ENCODE measurements at places on chromosomes 2 and 18.

GRCh38 chr2:14336759-14337382 is 295.6 kb upstream of the LRATD1 start:
- no peak for DNase-seq

GRCh38 chr18:10791169-10791831 is 265.5 kb downstream of the NAPG start:
- no peak for DNase-seq

DNA sequence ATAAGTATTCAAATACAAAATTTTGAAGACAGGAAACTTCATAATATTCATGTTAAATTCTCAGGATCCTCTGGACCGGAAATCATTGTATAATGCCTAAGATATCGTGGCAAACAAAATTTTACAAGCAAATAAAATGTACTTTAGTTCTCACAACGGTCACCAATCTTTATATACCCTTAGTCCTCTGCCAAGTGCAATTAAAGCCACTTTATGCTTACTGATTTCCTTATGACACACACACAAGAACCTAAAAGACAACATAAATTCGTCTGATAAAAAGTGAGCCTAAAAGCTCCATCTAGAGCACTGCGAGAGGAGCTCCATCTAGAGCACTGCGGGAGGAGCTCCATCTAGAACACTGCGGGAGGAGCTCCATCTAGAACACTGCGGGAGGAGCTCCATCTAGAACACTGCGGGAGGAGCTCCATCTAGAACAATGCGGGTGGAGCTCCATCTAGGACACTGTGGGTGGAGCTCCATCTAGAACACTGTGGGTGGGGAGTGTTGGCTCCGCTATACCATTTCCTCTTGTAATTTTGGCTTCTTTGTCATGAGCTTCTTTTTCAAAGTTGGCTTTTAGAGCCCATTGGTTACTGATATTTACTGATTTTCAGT is 15.9 kb downstream of the ATP8B1 start:
- no peak for DNase-seq

DNA sequence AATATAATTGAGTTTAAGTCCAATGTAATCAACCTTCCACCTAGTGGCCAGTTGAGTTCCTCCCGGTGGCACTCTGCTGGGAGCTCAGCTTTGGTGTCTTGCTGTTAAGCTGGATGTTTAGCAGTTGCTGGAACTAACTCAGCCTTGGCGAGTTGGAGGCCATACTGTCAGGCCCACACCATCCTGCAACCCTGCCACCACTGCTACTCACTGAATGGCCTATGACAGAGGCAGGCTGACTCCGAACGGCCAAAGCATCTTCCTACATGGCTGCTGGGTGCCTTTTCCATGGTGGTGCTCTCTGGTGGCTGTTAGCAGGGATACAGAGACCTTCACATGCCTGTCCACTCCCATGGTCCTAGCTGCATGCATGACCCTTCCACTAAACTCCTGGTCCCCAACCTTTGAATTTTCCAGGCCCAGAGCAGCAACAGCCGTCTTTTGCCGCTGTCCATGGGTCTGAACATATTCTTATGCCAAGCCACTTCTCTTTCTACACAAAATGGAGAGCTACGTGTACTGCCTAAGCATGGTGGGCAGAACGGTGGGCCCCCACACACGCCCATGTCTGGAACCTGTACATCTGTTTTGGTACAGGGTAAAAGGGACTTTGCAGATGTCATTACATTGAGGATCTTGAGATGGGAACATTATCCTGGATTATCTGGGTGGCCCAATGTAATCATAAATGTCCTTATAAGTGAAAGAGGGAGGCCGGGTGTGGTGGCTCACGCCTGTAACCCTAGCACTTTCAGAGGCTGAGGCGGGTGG is 15.0 kb upstream of the TRAF3IP1 start:
- DNase-seq = no peak

GRCh38 chr18:73881396-73881917 is 266.2 kb downstream of the FBXO15 start:
- no peak for DNase-seq

- no peak for DNase-seq
Observed at GRCh38 chr2:195356026-195356425, 301.0 kb upstream of the SLC39A10 start.

GRCh38 chr18:11163665-11164064 is 14.3 kb upstream of the PIEZO2 start:
- no peak for DNase-seq

DNA sequence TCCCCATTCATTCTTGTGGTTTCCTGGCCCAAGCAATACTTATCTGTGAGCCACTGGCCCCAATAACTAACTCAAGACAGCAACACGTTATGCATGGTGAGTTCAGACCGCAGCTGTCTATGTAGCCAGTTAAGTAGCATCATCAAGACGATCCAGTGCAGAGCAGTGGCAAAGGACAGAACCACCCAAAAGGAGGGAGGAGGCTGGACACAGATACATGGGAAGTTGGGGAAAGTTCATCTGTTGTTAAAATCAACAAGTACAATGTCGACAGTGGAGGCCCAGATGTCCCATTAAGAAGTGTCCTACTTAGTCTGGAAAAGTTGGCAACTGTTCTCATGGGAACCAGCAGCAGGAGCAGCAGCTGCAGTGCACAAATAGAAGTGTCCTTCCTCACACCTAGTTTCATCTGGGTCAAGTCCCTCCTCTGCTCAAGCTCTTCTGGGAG is 106.9 kb upstream of the THOC1 start:
- no peak for DNase-seq

DNA sequence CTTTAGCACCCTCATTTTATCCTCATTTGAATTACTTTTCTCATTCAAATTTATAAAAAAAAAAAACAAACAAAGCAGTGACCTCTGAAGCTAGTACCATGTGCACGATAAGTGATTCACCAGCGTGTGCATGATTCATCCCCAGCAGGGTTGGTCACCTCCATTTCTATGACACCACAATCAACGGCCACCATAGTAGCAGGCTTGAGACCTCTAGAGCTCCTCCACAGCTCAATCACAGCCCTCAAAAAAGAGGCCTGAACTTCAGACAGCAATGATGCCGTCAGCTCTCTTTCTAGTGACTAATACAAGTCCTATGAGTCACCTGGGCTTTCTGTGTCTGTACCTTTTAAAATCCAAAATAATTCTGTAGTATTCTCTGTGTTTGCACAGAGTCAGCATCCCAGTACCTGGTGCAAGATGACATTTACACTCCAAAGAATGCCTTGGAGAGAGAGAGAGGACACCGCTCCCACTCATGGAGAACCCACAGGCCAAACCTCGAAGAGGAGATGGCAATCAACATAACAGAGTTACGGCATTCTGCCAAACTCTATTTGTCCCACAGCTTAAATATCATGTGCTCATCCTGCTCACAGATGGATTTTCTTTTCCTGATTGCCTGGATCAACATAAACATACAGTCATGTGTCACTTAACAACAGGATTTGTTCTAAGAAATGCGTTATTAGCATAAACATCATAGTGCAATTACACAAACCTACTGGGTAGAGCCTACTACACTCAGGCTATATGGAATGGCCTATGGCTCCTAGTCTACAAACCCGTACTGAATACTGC is 58.7 kb downstream of the L3MBTL4 start:
- DNase-seq = no peak

All from brain pericyte (primary cell).